ENCODE measurements at places on chromosomes 2 and 18. TPM values are rescaled to one million over a fixed set of nuclear protein-coding genes. Genes with fewer than 3 reads are reported as not detected.

- no peaks in the 10 kb centered on the region for H3K4me1 ChIP-seq
- peak; percentile 30 for DNase-seq
- no peaks in the 10 kb centered on the region for H3K27me3 ChIP-seq
- H3K4me3 ChIP-seq = no peak overlapping the region
- no peak overlapping the region for H3K27ac ChIP-seq
These were observed 50.0 kb downstream of the RBBP8 start for GRCh38 chr18:22983175-22983574.

GRCh38 chr2:55807900-55808299 lies 114.3 kb upstream of the PNPT1 start:
- no peaks in the 10 kb centered on the region for H3K27me3 ChIP-seq
- no peaks in the 10 kb centered on the region for H3K36me3 ChIP-seq
- H3K4me1 ChIP-seq = no peaks in the 10 kb centered on the region
- H3K4me3 ChIP-seq = no peak overlapping the region

GRCh38 chr2:196849895-196850294 lies 40.7 kb upstream of the C2orf66 start:
- H3K27me3 ChIP-seq = no peaks in the 10 kb centered on the region
- H3K4me3 ChIP-seq = no peak overlapping the region
- no peak overlapping the region for H3K27ac ChIP-seq
- no peaks in the 10 kb centered on the region for H3K36me3 ChIP-seq
- peak; percentile 67 for DNase-seq

- no peak overlapping the region for H3K27ac ChIP-seq
- H3K4me3 ChIP-seq = no peak overlapping the region
- H3K36me3 ChIP-seq = peaks cover 36% of the 10 kb centered on the region
- no peak for DNase-seq
- no peaks in the 10 kb centered on the region for H3K27me3 ChIP-seq
These were observed 55.1 kb upstream of the TTC27 start for GRCh38 chr2:32572737-32573136.

DNA sequence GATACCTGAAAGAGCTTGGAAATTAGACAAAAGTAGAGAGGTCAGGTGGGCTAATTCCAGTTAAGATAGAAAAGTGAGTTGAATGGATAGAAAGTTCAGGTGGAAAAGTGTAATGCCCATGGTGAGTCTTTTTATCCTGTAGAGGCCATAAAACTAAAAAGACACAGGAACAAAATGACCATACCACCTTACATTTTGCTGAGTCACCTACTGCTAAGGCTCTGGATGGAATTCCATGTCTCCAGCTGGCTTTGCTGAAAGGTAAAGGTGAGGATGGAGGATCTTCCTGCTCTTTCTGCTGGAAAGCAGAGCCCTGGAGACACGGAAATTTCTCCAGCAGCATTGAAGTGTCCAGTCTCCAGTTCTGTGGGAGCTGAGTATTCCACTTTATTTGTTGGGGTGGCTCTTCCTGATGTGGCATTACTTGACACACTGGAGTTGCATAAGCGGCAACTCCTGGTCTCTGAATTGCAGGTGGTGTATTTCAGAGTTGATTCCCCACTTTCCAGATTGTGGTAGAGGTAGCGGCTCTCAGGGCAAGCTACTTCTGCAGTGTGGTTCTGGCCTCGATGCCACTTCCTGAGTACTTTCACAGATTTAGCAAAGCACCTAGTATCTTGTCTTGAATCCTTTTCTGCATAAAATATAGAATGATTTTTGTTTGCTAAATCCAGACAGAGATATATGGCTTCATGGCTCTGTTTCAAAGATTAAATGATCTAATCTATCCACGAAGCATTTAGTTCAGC lies 10.7 kb downstream of the IL1RL2 start:
- H3K4me1 ChIP-seq = no peaks in the 10 kb centered on the region
- no peaks in the 10 kb centered on the region for H3K27me3 ChIP-seq
- no peak overlapping the region for H3K4me3 ChIP-seq
- no peak overlapping the region for H3K27ac ChIP-seq
- no peaks in the 10 kb centered on the region for H3K36me3 ChIP-seq
- no peak for DNase-seq

DNA sequence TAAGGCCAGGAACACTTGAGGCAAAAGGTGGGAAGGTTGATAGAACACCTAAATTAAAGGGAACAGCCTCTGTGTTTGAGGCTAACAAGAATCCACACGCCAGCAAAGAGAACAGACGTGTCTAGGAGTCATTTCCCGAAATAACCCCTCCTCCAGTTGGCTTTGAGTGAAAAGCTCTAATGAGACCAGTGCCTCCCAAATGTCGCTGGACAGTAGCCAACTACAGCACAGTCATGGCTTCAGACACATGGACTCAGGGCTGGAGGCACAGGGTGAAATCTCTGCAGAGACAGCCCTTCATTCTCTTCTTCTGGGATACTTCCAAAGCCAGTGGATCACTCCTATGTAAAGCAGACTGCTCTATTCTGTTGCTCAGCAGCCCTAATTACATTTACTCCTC lies 49.6 kb downstream of the SOWAHC start:
- no peaks in the 10 kb centered on the region for H3K36me3 ChIP-seq
- peaks cover 5% of the 10 kb centered on the region for H3K4me1 ChIP-seq
- H3K4me3 ChIP-seq = no peak overlapping the region
- H3K27ac ChIP-seq = no peak overlapping the region
- DNase-seq = no peak

- no peaks in the 10 kb centered on the region for H3K27me3 ChIP-seq
- no peaks in the 10 kb centered on the region for H3K4me1 ChIP-seq
- no peak overlapping the region for H3K27ac ChIP-seq
These were observed 183.2 kb downstream of the KLHL29 start for GRCh38 chr2:23568211-23568610.

DNA sequence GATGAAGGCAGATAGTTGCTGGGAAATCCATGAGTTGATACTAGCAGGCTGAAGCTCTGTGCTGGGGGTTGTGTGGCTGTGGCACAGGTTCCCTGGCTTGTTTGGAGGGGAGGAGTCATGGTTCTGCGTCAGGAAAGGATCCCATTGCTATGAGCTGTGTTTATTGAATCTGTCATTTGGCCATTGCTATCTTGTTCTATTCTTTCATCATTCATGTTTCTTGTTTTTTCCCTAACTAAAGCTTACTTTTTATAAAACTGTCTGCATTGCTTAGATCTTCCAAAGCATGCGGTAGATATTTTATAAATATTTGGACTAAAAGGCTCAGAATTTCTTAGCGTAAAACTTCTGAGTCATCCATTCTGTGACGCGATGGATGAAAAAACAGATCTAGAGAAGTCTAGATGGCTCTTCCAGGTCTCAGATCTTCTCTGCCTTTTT lies 335.3 kb downstream of the PTPRM start:
- no peak overlapping the region for H3K27ac ChIP-seq
- no peaks in the 10 kb centered on the region for H3K4me1 ChIP-seq
- H3K27me3 ChIP-seq = no peaks in the 10 kb centered on the region
- H3K36me3 ChIP-seq = no peaks in the 10 kb centered on the region

- H3K36me3 ChIP-seq = no peaks in the 10 kb centered on the region
- no peak for DNase-seq
- no peaks in the 10 kb centered on the region for H3K4me1 ChIP-seq
- no peak overlapping the region for H3K27ac ChIP-seq
These were observed 57.6 kb downstream of the TRIB2 start for GRCh38 chr2:12774395-12774727.

DNA sequence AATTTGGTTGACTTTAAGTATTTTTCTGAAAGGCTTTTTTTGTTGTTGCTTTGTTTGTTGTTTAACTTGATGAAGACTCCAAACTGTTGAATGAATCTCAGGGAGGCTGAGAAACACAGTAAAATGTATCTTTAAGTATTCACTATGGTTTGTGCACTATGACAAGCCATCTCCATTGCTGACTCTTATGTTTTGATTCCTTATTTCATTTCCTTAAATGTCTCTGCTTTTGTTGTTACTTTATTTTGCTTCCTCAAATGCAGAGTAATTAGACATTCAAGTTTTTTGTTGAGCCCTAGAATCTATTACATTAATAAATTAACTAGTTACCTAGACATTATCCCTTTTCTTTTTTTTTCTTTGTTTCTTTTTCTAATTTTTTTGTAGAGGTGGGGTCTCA lies 46.3 kb upstream of the SLC39A10 start:
- H3K27me3 ChIP-seq = no peaks in the 10 kb centered on the region
- no peaks in the 10 kb centered on the region for H3K36me3 ChIP-seq
- H3K4me1 ChIP-seq = peaks cover 6% of the 10 kb centered on the region
- no peak overlapping the region for H3K27ac ChIP-seq
- no peak overlapping the region for H3K4me3 ChIP-seq

DNA sequence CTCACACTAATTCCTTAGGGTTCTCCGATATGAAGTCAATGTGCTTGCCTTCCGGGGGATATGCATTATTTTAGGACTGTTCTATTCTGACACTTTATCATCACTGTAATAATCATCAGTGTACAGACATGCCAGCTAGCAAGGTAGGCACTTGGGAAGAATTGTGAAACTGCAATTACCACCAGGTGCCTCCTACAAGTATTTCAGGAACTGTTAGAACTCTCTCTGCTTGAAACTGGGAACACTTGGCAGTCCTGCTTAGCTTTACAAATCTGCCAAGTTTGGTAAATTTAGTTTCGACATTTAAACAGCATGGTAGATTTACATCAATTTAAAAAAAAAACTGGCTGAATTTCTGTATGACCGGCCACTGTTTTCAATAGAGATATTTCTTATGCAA lies 128.7 kb downstream of the SATB2 start:
- H3K36me3 ChIP-seq = no peaks in the 10 kb centered on the region
- H3K4me3 ChIP-seq = no peak overlapping the region
- DNase-seq = no peak
- H3K4me1 ChIP-seq = no peaks in the 10 kb centered on the region
- no peaks in the 10 kb centered on the region for H3K27me3 ChIP-seq
- H3K27ac ChIP-seq = no peak overlapping the region

- no peaks in the 10 kb centered on the region for H3K4me1 ChIP-seq
- no peak overlapping the region for H3K27ac ChIP-seq
- no peaks in the 10 kb centered on the region for H3K27me3 ChIP-seq
- H3K4me3 ChIP-seq = no peak overlapping the region
- no peaks in the 10 kb centered on the region for H3K36me3 ChIP-seq
These were observed 186.5 kb upstream of the TPO start for GRCh38 chr2:1226766-1227165.

DNA sequence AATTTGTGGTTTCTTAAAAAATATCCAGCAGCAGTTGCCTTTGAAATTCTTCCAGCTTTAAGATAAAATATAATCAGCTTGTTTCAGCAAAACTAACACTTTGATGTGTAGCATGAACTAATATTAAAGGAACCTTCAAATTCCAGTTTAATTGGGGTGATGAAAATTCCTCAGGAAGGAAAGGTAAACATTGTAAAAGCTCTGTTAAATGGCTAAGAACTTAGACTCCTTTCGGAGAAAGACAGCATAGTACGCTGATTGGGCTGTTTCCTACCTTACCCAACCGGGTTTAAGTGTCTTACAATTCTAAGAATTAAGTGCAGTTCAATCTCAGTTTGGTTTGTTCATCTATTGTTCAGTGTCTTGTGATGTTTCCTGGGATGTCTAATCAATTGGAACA lies 108.3 kb downstream of the CDH7 start:
- H3K27ac ChIP-seq = no peak overlapping the region
- peak; percentile 49 for DNase-seq
- no peaks in the 10 kb centered on the region for H3K27me3 ChIP-seq
- no peaks in the 10 kb centered on the region for H3K4me1 ChIP-seq

DNA sequence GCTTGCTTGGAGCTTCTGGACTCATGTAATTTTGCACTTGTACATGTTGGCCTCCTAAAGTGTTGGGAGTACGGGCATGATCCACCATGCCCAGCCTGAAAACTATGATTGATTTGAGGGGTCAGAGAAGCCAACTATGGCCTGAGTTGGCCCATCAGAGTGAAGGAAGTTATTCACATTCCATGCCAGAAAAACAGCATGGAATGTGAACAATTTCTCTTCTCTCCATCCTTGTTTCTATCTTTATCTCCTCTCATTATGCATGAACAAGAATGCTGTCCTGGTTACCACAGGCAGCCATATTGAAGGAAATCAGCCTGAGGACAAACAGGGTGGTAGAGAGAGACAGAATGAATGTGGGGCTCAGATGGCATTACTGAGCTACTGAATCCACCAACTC lies 3.5 kb upstream of the CD226 start:
- no peaks in the 10 kb centered on the region for H3K4me1 ChIP-seq
- H3K27me3 ChIP-seq = no peaks in the 10 kb centered on the region
- no peak overlapping the region for H3K4me3 ChIP-seq

TGFA gene
- 8.9 TPM for polyA plus RNA-seq

TEX44 gene
- polyA plus RNA-seq = not detected

GALNT3 gene
- 87.4 TPM for polyA plus RNA-seq

GNAL gene
- 6.4 TPM for polyA plus RNA-seq

COX7A2L gene
- 175 TPM for polyA plus RNA-seq

ELOA2 gene
- not detected for polyA plus RNA-seq

NEB gene
- 1.1 TPM for polyA plus RNA-seq

ALK gene
- not detected for polyA plus RNA-seq

RAX gene
- polyA plus RNA-seq = not detected

All from small intestine (tissue), 16 donors.